EL (cell line): ENCODE measurements at places on chromosomes 1 and 21.

- no peak for DNase-seq
Observed at GRCh38 chr1:22749503-22749902, 38.9 kb downstream of the EPHB2 start.

GRCh38 chr1:25099343-25099951 lies 132.9 kb downstream of the SYF2 start:
- no peak for DNase-seq

- DNase-seq = no peak
Observed at GRCh38 chr1:12738934-12739333, 7.1 kb upstream of the CFAP107 start.

DNA sequence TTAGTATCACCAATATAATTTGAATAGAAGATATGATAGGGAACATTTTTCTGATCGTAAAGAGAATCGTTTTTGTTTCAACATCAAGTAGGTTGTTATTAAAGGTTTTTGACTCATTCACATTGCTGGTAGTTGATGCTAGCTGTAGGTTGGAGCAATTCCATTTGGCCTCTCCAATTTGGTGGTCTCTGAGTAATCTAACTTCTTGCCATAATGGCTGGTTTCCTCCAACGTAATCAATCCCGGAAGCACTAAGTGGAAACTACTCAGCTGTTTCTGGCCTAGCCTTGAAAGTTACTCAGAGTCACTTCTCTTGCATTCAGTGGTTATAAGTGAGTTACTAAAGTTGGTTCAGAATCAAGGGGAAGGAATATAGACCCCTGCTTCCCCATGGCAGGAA lies 26.0 kb downstream of the RCOR3 start:
- DNase-seq = peak; percentile 4

GRCh38 chr1:156862997-156863599 lies 2.4 kb downstream of the NTRK1 start:
- no peak for DNase-seq

DNA sequence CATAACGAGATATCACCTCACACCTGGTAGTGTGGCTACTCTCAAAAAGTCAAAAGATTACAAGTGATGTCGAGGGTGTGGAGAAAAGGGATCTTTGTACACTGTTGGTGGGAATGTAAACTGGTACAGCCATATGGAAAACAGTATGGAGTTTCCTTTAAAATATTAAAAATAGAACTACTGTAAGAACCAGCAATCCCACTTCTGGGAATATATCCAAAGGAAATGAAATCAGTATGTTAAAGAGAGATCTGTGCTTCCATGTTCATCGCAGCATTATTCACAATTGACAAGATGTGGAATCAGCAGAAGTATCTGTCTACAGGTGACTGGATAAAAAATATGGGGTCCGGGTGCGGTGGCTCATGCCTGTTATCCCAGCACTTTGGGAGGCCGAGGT lies 7.6 kb upstream of the PIK3C2B start:
- no peak for DNase-seq

- no peak for DNase-seq
Observed at GRCh38 chr1:8266436-8267165, 51.3 kb upstream of the SLC45A1 start.

DNA sequence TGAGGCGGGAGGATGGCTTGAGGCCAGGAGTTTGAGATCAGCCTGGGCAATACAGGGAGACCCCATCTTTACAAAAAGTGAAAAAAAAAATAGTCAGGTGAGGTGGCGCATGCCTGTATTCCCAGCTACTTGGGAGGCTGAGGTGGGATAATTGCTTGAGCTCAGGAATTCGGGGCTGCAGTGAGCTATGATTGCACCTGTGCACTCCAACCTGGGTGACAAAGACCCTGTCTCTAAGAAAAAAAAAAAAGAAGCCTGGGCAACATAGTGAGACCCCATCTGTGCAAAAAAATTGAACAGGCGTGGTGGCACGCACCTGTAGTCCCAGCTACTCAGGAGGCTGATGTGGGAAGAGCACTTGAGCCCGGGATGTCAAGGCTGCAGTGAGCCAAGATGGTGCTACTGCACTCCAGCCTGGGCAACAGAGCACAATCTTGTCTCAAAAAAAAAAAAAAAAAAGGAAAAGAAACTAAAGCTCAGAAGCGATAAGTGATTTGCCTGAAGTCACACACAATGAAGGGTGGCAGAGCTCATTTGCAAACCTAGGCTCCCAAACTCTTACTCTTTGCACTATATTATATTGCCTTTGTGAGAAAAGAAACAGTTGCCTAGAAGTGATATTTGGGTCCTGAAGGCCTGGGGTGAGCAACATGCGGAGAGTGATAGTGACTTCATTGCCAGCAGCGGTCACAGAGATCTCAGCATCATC lies 2.0 kb downstream of the CCDC24 start:
- no peak for DNase-seq

DNA sequence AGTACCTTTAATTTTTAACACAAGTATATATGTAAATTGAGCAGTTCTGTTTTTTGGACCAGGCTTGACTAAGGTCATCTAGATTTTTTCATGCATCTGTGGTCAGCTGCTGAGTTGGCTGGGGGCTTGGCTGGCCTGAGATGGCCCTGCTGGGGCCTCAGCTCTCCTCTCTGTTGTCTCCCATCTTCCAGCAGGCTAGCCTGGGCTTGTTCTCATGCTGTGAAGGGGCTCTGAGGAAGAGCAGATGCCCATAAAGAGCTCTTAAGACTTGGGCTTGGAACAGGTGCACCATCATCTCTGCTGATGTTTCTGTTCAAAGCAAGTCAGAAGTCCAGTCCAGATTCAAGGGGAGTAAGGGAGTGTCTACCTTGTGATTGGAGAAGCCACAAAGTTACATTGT lies 51.2 kb upstream of the TNR start:
- DNase-seq = no peak

DNA sequence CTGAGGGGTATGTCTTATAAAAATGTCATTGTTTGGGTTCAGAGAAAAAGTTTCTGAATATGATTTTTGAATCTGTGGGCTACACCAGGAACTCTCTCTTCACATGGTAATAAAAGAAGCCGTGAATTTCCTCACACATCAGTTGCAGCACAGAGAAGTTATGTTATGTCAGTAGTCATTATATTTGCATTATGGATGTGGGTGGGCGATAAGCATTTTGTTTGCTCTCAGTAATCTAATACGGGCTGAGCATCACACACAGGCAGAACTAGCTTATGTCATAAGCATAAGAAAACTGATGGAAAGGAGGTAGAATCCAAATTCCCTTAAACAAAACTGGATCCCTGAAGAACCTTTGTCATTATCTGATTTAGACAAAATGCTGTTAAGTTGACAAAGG lies 70.8 kb downstream of the PRDM2 start:
- no peak for DNase-seq

DNA sequence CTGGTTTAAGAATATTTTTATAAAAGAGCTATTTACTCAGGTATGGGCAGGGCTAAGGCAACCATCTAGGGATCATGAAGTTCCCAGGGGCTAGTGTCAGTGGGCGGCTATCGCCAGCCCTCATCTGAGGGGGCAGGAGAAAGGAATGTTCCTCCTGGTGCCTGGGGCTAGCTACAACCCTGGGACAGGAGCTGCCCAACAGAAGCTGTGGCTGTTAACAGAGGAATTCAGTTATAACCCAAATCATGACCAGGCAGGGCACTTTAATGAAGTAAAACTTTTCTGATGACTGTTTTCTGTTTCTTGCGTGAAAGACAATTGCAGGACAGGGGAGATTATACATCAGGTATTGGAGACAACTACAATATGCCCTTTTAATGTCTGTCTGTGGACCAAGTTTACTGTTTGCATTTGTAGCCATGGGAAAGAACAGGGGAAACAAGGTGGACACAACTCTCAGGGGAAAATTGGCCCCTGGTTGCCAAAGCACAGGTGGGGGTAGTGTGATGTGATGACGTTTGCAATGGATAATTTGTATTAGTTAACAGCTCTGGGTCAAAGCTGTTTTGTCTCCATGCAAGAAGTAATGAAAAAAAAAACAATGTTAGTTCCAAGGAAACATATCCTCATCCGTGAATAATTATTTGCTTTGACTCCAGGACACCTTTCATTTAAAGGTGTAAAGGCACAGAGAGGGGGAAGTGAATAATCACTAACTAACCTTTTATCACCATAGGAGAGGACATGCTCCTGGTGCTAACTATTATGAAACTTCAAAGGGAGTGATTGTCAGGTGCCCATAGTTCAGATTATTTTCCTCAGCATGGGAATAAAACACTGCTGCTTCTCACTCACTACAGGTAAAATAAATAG lies 105.2 kb downstream of the TSEN15 start:
- peak; percentile 72 for DNase-seq

- DNase-seq = peak; percentile 99
Observed at GRCh38 chr1:8625981-8626898, 191.2 kb downstream of the RERE start.

DNA sequence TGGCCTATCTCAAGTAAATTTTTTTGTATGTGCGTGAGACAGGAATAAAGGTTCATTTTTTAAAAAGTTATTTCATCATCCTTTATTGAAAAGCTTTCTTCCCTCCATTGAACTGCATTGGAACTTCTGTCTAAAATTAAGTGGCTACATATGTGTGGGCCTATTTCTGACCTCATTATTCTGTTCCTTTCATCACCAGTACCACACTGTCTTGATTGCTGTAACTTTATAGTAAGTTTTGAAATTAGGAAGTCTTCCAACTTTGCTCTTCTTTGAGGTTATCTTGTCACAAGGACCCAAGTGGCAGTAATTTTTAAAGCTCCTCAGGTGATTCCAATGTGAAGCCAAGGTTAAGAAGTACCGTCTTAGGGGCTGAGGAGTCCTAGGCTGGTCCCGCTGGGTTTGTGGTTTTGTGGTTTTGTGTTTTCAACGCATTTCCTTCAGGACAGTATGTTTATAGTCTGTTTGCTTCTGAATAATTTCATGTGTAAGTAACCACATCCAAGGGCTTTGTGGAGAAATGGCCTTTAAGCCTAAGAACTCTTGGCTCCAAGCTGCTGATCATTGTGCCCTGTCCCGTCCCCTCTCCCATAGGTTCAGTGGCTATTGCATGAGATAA lies 12.4 kb upstream of the SCAF4 start:
- no peak for DNase-seq

GRCh38 chr21:44785620-44786335 lies 15.8 kb downstream of the UBE2G2 start:
- peak; percentile 37 for DNase-seq

- no peak for DNase-seq
Observed at GRCh38 chr1:172756024-172756423, 97.1 kb downstream of the FASLG start.

GRCh38 chr1:223765719-223766340 lies 53.5 kb downstream of the CAPN2 start:
- no peak for DNase-seq

GRCh38 chr1:92838519-92838918 lies 6.7 kb downstream of the RPL5 start:
- DNase-seq = no peak

DNA sequence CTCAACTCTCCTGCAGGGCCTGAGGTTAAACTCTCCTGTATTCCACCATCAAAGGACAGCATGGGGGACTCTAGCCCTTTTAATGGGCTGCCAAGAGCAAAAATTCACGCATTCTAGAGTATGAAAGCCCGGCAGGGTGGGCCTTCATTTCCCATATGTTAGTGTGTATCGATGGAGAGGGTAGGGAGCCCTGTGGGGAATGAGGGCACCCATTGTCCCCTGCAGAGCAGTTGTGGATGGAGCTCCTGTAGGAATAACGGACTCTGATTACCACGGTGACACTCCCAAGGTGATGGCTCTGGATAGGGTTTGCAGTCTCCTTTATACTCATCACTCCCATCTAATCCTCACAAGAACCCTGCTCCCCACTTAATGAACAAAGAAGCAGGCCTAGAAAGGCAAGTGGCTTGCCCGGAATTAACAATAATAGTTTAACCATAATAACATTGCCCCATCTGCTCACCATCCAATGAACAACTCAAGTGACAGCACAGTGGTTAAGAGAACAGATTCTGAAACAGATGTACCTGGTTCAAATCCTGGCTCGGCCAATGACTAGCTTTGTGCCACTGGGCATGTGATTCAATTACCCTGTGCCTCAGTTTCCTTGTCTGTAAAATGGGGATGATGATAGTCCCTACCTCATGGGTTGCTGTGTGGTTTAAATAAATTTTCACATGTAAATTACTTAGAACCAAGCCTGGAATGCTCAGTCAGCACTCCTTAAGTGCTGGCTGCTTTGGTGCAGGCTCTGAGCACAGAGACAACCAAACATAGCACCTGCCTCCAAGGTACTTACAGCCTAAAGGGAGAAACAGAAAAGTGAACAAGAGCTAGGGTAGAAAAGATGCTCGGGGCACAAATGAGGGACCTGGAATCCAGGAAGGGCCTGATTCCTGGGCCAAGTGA lies 29.0 kb downstream of the HIVEP3 start:
- DNase-seq = no peak

GRCh38 chr1:85078903-85079302 lies 30.6 kb upstream of the MCOLN3 start:
- DNase-seq = no peak

DNA sequence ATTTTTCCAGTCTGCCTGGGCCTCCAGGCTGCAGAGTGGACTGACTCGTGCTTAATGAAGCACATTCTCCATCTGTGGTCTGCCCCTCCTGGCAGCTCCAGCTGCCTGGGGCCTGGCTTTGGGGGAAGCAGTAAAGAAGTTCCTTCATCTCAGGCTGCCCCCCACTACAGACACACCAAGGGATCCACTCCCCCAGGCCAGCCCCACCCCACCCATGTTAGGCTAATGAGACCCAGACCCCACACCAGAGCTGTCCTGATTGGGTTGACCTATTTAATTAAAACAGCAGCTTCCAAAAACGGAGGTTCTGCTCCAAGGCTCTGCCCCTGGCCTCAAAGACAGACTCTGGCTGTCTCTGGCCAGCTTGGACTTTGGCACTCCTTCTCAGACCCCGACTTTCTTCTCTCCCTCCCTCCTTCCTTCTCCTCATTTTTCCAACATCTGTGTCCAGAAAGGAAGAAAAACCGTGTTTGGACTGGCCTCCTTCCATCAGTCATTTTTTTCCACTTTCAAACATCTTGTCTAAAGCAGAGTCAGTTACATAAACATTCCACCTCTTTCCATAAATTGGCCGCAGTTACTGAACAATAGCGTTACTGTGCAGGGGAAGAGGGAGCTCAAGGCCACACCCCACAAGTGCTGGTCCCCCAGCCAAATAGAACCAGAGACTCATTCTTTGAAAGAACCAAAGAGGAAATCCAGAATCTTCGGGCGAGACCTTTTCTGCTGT lies 29.7 kb downstream of the SERTAD4 start:
- peak; percentile 50 for DNase-seq

DNA sequence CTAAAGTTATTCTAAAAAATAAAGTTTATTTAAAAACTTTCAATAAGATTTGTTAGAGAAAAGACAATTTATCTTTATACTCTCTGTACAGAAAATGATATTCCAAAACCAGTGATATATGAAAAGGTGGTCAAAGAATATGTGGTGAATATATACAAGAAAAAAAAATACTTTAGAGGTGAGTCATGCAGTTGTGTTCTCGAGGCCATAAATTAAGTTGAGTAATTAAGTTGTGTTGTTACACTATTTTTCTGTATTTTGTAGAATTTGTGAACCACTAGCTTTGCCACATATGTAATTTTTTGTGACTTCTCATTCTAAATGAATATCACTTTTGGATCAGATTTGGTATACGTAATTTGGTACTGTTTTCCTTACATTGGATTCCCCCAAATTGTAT lies 23.6 kb upstream of the DUSP10 start:
- peak; percentile 39 for DNase-seq
